IPS DF 6.9 (cell line): ENCODE measurements at places on chromosomes 4 and X.
A peak's percentile ranks its signal among the peaks of the same experiment; 100 is the strongest.

GRCh38 chr4:70734168-70734954 lies 12.6 kb downstream of the RUFY3 start:
- no peak overlapping the region for H3K4me3 ChIP-seq
- H3K4me1 ChIP-seq: no peaks in the 10 kb centered on the region
- no peaks in the 10 kb centered on the region for H3K36me3 ChIP-seq
- H3K27ac ChIP-seq: no peak overlapping the region

GRCh38 chr4:124146068-124146467 lies 566.5 kb downstream of the ANKRD50 start:
- H3K36me3 ChIP-seq: no peaks in the 10 kb centered on the region
- no peak for DNase-seq

DNA sequence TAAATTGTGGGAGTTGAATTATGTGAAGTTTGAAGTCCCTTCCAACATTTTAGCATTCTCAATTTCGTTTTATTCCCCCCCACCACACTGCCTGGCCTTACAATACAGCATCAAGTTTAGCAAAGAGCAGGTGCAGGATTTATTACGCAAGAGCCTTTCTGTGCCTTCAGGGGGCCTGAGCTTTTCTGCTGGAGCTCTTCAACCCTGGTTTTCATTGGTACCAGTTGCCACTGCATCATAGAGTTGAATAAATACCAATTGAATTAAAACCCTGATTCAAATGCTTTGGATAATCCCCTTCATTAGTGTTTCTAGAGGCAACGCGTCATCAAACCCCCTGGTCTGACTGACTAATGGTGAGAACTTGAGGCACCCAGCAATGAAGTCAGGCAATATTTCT lies 43.6 kb upstream of the KIT start:
- no peak for DNase-seq
- H3K4me3 ChIP-seq: no peak overlapping the region
- no peak overlapping the region for H3K27ac ChIP-seq
- no peaks in the 10 kb centered on the region for H3K27me3 ChIP-seq
- no peaks in the 10 kb centered on the region for H3K36me3 ChIP-seq

- H3K27ac ChIP-seq: no peak overlapping the region
- no peak overlapping the region for H3K4me3 ChIP-seq
- H3K4me1 ChIP-seq: no peaks in the 10 kb centered on the region
- DNase-seq: no peak
- H3K27me3 ChIP-seq: no peaks in the 10 kb centered on the region
- no peaks in the 10 kb centered on the region for H3K36me3 ChIP-seq
Observed at GRCh38 chrX:11478026-11478425, 184.8 kb downstream of the AMELX start.

DNA sequence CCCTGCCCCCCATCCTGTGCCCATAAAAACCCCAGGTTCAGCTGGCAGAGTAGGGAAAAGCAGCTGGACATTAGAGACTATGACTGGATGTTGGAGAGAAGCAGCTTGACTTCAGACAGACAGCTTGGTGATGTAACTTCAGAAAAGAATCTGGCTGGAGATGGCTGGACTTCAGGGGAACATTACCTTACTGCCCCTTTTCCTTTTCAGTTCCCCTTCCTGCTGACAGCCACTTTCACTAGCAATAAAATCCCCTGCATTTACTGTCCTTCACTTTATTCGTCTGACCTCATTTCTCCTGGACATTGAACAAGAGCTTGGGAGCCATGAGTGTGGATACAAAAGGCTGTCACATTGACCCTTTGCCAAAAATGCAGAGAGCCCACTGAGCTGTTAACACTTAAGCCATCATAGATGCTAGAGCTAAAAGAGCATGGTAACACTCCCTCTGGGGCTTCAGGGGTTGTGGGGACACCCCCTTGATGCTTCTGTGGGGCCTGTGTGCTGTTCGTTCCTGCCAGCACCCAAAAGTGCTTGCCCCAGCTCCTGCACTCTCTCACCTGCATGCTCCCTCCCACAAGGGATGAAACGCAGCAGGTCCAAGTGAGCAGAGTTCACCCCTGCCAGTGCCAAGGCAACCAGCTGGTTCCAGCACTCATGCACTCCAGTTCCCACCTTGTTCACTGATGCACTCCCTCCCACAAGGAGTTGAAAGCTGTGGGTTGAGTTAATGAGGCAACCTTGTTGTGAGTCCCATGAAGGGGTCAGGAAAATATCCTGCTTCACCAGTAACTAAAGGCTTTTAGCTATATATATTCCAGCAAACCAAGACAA lies 263.8 kb upstream of the NDST3 start:
- DNase-seq: no peak
- H3K4me3 ChIP-seq: no peak overlapping the region
- 0 out of 2 replicates have a peak, but pooled peaks cover 1% of the 10 kb centered on the region for H3K4me1 ChIP-seq

- DNase-seq: no peak
- no peaks in the 10 kb centered on the region for H3K4me1 ChIP-seq
- no peak overlapping the region for H3K4me3 ChIP-seq
- H3K27me3 ChIP-seq: no peaks in the 10 kb centered on the region
- H3K36me3 ChIP-seq: no peaks in the 10 kb centered on the region
Observed at GRCh38 chr4:149047368-149047767, 605.2 kb upstream of the NR3C2 start.

DNA sequence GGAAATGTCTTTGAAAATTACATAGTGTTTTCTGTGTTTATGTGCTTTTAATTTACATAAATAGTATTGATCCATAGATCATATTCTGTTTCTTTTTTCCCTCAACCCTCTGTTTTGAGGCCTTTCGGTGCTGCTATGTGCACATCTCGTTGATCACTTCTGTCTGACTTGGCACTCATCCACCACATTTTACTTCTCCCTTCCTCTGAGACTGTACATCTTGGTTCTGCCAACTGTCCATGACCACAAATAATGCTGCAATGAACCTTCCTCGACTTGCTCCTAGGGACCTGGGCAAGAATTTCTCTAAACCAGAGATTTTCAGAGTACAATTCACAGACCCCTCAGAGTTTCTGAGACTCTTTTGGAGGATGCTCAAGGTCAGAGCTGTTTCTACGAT lies 74.4 kb downstream of the RTL5 start:
- H3K27me3 ChIP-seq: no peaks in the 10 kb centered on the region
- DNase-seq: no peak

DNA sequence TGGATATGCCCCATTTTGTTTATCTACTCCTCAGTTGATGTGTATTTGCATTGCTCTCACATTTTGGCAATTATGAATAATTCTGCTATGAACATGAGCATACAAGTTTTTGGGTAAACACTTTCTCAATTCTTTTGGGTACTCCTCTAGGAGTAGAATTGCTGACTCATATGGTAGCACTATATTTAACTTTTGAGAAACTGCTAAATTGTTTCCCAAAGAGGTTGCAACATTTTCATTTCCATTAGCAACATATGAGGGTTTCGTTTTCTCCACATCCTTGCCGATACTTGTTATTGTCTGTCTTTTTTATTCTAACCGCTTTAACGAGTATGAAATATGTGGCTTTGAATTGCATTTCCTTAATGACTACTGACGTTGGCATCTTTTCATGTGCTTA lies 185.4 kb downstream of the TSPAN5 start:
- H3K4me3 ChIP-seq: no peak overlapping the region
- no peaks in the 10 kb centered on the region; the same call in 1 of the 2 replicates for H3K4me1 ChIP-seq
- no peak overlapping the region for H3K27ac ChIP-seq

DNA sequence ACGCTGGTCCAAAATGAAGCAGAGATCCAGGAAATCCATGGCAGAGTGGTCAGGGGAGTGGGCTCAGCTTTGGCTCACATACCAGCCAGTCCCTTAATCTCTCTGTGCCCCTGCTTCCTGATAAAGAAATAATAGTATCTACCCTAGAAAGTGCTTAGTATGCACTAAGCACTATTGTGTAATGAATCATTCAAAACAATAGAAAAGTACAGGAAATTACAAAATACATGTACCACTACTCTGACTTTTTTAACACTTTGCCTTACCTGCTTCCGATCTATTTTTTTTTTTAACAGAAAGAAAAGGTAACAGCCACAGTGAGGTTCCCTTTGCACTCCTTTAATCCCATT lies 49.9 kb downstream of the TBC1D9 start:
- H3K27me3 ChIP-seq: no peaks in the 10 kb centered on the region
- H3K36me3 ChIP-seq: no peaks in the 10 kb centered on the region
- no peak overlapping the region for H3K4me3 ChIP-seq
- no peaks in the 10 kb centered on the region for H3K4me1 ChIP-seq
- H3K27ac ChIP-seq: no peak overlapping the region

DNA sequence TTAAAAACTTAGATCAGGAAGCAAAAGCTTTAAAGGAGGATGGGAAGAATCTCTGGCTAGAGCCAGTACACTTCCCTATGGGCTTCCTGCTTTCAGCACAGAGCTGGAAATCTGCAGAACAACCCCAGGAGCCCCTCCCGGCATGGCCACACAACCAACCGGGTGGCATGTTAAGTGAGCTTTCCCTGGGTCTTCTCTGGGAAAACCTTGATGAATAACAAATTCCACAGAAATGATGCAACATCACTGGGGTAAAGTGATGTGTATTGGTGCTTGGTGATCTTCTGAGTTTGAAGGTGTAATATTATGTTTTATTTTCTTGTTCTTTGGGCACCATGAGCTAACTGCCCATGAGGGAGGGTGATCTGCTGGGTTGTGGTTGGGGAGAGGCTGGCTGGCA lies 22.1 kb downstream of the NHS start:
- no peaks in the 10 kb centered on the region for H3K4me1 ChIP-seq
- DNase-seq: no peak
- H3K27me3 ChIP-seq: no peaks in the 10 kb centered on the region

GRCh38 chr4:83833920-83834319 lies 298.0 kb downstream of the GPAT3 start:
- H3K27me3 ChIP-seq: no peaks in the 10 kb centered on the region
- no peak for DNase-seq
- H3K27ac ChIP-seq: no peak overlapping the region

GRCh38 chr4:112704991-112705845 lies 68.3 kb downstream of the LARP7 start:
- DNase-seq: no peak
- H3K4me3 ChIP-seq: peak overlapping the region; percentile 57
- no peak overlapping the region for H3K27ac ChIP-seq
- H3K4me1 ChIP-seq: no peaks in the 10 kb centered on the region

DNA sequence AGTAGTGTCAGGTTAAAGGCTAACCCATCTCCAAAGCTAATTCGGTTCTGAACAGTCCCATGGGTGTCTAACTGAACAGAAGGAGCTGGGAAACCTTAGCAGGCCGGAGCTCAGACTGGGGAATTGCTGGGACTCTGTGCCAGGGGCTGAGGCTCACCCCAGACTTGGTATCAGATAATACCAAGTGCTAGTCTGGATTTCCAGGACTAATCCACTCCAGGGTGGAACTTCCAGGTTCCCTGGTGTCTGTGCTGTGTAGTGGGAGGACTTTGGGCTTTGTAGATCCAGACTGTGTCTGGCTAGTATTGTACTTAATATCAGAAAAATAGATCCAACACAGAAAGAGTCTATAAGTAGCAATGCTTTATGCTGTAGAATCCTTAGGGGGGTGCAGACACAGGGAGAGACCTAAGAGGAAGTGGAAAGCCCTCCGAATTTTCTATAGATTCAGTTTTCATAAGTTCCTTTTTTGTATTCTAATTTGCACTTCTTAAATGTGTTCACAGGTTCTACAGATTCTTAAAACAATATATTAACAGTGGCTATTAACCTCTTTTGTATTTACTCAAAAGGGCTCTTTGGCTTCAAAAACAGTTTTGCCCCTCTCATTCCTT lies 4.1 kb downstream of the ZNF827 start:
- no peaks in the 10 kb centered on the region; the same call in 1 of the 2 replicates for H3K4me1 ChIP-seq
- no peaks in the 10 kb centered on the region for H3K36me3 ChIP-seq
- no peaks in the 10 kb centered on the region for H3K27me3 ChIP-seq
- no peak for DNase-seq
- H3K4me3 ChIP-seq: no peak overlapping the region

DNA sequence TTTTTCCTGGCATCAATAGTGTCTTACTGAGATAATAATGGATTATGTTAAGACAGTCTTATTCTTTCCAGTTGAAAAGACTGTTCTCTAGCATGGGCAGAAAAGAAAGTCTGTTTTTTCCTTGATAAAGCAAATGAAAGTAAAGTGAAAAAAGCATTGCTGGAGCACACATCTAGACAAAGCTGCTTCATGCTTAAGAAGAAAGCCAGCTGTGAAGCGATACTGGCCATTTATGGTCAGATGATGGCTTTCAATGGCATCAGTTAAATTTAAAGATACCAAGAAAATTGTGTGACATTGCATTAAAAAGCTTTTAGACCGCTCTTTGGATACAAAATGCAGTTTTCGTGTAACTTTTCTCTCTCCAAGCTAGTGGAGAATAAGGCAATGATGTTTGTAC lies 242.1 kb upstream of the TRAM1L1 start:
- H3K27ac ChIP-seq: no peak overlapping the region
- H3K36me3 ChIP-seq: no peaks in the 10 kb centered on the region
- H3K4me3 ChIP-seq: no peak overlapping the region
- H3K4me1 ChIP-seq: no peaks in the 10 kb centered on the region

DNA sequence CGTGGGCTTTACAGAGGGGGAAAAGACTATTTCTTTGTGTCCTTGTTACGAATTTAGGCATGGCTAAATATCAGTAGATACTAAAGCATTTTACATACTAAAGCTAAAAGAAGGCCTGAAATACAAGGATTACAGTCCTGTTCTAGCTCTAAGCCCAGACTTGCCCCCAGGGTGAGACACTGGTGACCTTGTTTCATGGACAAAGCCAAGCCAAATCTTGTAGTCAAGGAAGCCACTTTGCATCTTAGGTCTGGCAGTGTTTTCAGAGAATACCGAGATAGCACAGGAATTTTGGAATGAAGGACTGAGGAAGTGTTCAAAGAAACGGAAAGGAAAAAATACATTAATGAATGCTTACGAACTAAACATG lies 733 bp upstream of the G3BP2 start:
- peak overlapping the region; percentile 8 for H3K27ac ChIP-seq
- H3K36me3 ChIP-seq: no peaks in the 10 kb centered on the region
- H3K4me3 ChIP-seq: peak overlapping the region; percentile 86; the same call in 1 of the 2 replicates
- no peak for DNase-seq
- H3K4me1 ChIP-seq: no peaks in the 10 kb centered on the region; the same call in 1 of the 2 replicates
- H3K27me3 ChIP-seq: no peaks in the 10 kb centered on the region

GRCh38 chr4:53195815-53196661 lies 169.8 kb downstream of the SCFD2 start:
- H3K4me3 ChIP-seq: no peak overlapping the region
- H3K4me1 ChIP-seq: no peaks in the 10 kb centered on the region
- DNase-seq: no peak
- no peaks in the 10 kb centered on the region for H3K36me3 ChIP-seq

- no peaks in the 10 kb centered on the region for H3K36me3 ChIP-seq
- H3K27ac ChIP-seq: no peak overlapping the region
- no peaks in the 10 kb centered on the region for H3K27me3 ChIP-seq
- H3K4me1 ChIP-seq: peaks cover 1% of the 10 kb centered on the region; the same call in 1 of the 2 replicates
- DNase-seq: no peak
Observed at GRCh38 chr4:184356366-184356765, 118.0 kb downstream of the IRF2 start.

GRCh38 chr4:55912249-55912648 lies 36.5 kb upstream of the CEP135 start:
- H3K27ac ChIP-seq: no peak overlapping the region
- H3K36me3 ChIP-seq: no peaks in the 10 kb centered on the region
- H3K27me3 ChIP-seq: no peaks in the 10 kb centered on the region
- H3K4me1 ChIP-seq: no peaks in the 10 kb centered on the region
- no peak overlapping the region for H3K4me3 ChIP-seq
